ENCODE measurements at places on chromosomes 6 and 20. TPM values are rescaled to one million over a fixed set of nuclear protein-coding genes. Genes with fewer than 3 reads are reported as not detected.

Gene PARD6B
- total RNA-seq: 3.8 TPM

DNA sequence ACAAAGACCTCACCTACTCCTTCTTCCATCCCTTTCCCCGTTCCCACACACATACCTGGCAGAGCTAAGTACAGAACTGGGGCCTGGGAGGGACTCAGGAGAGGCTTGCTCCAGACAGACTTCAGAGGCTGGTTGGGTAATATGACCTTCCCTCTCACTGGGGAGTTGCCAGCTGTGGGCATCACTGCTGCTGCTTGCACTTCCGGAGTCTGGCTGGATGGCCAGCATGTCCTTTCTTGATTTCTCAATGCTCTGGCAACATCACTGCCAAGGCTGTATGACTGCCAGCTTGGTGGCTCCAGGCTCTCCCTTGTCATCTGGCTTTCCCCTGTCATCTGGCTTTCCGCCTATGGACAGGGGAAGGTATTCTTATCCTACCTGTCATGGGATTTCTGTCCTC, 47.8 kb downstream of the CDH22 start:
- no peak for ATAC-seq
- peaks cover 99% of the 10 kb centered on the region for H3K27me3 ChIP-seq
- no peaks in the 10 kb centered on the region for H3K4me1 ChIP-seq
- H3K27ac ChIP-seq: no peak overlapping the region
- no peaks in the 10 kb centered on the region for H3K36me3 ChIP-seq

DNA sequence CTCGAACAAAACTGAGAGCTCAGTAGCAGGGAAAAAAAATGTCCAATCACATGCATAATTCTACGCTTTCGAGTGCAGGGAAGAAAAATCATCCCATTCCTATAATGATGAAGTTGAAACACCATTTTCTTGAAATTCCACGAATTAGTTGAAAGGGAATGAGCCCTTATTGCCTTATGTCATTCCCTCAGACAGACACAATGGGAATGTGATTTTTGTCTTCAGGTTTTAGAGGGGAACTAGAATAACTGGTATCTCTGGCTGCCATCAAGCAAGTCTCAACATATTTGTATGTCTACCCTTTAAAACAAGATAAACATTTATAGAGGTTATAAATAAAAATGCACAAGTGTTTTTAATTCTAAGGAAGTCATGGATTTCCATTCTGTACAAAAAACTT, 87.9 kb downstream of the KIF13A start:
- no peaks in the 10 kb centered on the region for H3K27me3 ChIP-seq
- H3K36me3 ChIP-seq: peaks cover 28% of the 10 kb centered on the region
- no peak overlapping the region for H3K27ac ChIP-seq
- peaks cover 5% of the 10 kb centered on the region for H3K4me1 ChIP-seq
- no peak for ATAC-seq

DNA sequence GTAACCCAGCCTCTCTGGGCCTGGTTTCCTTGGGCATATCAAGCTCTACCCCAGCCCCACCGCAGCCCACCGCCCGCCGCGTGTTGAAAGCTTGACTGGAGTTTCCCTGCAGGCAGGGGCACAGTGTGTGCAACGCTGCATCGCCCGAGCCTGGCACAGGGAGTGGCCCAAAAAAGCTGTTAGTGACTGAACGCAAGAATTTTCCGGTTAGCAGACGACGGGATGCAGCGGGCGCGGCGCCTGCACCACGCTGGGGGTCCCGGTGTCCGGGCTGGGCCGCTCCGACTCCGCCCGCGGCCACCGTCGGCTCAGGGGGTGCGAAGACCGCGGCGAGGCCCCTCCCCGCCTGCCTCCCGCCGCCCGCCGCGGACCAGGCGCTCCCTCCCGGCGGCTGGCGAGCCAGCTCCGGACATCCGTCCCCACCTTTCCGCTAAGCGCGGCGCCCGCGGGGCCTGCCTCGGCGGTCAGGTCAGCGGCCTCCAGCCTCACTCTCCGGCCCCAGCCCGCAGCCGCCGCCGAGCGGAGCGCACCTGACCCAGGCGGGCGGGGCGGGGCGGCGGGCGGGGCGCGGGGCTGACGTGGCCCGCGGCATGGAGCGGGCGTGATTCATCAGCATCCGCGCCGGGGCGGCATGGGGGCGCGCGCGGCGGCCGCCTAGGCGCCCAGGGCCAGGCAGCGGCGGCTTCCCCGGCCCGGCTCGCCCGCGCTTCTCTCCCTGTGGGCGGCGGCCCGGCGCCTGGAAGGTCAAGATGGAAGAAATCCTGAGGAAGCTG, at the start of gene ARFGEF3:
Gene ARFGEF3, plus strand, starts transcription at position 602 of the 773 bp plus-strand sequence. Its CDS starts 148 bp downstream, at position 750.
- H3K4me1 ChIP-seq: no peaks in the 10 kb centered on the region
- H3K27me3 ChIP-seq: peaks cover 54% of the 10 kb centered on the region
- H3K36me3 ChIP-seq: no peaks in the 10 kb centered on the region
- H3K4me3 ChIP-seq: peak within 1 kb of the TSS; percentile 65
- no peak within 1 kb of the TSS for H3K27ac ChIP-seq

DNA sequence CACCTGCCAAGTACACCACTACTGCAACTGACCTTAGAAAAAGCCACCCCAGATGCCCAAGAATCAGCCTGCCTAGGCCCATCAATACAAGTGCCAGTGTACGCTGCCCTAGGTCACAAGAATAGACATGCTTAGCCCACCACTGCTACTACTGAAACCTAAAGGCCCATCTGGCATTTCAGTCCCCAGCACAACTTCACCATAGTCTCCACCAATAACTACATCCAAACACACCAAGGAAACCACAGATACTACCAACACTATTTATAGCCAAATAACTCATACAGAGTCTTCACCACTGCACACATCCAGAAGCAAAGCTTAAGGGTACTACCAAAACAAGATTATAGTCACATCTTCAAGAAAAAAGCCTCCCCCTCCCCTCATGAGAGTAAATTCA, 28.2 kb downstream of the TREML4 start:
- no peak overlapping the region for H3K27ac ChIP-seq
- no peaks in the 10 kb centered on the region for H3K4me1 ChIP-seq
- H3K36me3 ChIP-seq: no peaks in the 10 kb centered on the region
- no peak overlapping the region for H3K4me3 ChIP-seq
